ENCODE measurements at places on chromosomes 13 and 19.

DNA sequence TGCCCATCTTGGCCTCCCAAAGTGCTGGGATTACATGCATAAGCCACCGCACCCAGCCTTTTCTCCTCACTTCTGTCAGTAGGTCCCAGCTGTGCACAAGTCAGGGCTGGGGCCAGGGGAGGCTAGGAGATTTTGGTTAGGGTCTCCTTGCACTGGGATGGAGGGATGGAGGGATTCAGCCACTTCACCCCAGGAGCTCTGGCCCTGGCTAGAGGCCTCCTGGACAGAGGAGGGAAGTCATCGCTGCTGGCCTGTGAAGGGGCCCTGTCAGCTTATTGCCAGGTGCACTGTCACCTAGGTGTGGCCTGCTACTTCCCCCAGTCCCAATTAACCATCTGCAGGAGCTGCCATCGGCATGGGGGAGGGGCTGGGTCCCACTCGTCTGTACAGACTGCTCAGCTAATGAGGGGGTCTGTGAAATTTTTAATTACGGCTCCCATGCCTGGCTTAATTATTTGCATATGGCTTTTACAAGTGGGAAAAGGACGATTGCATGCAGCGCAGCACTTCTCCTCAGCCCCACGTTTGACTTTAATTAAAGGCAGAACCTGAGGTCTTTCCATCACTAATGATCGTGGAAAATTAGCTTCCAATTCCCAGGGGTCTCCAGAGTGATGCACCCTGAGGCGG is 52.4 kb downstream of the CHST8 start:
- DNase-seq: no peak

DNA sequence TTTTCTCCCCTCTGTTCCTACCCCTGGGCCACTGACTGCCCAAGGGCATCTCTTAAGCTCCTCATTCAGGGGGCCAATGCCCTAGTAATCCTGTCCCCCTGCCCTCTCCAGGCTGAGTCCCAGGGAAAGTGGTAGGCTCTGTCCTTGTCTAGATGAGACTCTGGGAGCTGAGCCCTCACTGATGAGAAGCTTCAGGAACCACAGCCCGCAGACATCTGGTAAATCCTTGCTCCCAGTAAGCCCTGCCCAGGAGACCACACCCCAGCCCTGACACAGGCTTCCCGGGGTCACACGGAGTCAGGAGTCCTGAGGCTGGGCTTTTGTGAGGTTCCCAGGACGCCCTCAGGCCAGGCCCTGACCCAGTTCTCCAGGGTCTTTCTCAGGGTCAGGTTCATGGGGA is 1.9 kb downstream of the CEACAM4 start:
- no peak for DNase-seq

- no peak for DNase-seq
Observed at GRCh38 chr13:97753942-97754670, 199.4 kb upstream of the IPO5 start.

DNA sequence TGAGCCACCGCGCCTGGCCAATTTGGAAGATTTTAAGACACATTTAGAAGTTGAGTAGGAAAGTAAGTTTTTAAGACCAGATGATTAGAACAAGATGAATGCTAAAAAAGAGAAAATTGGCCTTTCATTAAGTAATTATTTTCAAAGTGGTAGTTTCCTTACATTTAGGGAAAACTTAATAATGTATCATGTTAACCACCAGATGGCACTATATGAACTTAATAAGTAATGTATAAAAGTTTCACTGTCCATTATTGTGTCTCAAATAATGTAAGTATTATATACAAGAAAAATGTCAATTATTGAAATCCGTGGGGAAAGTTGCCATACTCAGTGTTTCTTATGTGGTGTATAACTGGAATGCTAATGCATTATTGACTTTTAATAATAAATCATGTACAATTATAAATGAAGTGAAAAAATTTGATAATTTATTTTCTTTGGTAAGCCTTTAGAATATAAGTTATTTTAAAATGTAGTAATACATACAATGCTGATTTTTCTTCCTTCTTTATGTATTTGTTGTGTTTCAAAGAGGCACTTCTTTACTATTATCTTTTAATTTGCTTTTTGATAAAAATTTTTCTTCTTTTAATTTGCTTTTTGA is 29.2 kb downstream of the COG6 start:
- DNase-seq: peak; percentile 33

DNA sequence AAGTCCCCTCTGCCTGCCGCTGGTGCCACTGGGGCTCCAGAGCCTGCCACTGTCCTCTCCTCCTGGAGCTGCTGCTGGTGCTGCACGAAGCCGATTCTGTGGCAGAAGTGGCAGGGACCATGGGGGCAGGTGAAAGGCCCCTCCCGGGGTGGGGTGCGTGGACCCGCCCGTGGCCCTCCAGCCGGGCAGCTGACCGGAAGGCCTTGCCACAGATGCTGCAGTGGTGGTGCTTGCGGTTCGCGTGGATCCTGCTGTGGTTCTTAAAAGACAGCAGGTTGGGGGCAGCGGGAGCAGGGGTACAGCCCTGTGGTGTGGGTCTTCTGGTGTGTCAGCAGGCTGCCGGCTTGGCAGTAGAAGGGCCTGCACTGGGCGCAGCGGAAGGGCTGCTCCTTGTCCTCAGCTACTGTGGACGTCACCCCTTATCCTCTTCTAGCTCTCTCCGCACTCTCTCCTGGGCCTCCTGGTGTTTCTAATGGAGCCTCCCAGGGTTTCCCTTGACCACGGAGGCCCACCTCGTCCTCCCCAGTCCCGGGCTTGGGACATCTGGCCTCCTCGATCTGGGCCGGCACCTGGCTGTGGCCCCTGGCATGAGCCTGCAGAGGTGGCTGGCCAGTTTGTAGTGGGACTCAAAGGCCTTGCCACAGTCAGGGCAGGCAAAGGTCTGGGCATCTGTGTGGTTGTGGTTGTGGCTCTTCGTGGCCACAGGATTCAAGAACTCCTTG is 380.4 kb downstream of the OLFM4 start:
- no peak for DNase-seq

- no peak for DNase-seq
Observed at GRCh38 chr19:50173127-50173526, 10.0 kb upstream of the IZUMO2 start.

GRCh38 chr13:32582991-32583390 is 3.3 kb upstream of the PDS5B start:
- DNase-seq: no peak

GRCh38 chr13:110457361-110457760 is 104.2 kb downstream of the RAB20 start:
- DNase-seq: no peak

GRCh38 chr13:80342471-80343371 is 1.8 kb upstream of the SPRY2 start:
- peak; percentile 72 for DNase-seq

DNA sequence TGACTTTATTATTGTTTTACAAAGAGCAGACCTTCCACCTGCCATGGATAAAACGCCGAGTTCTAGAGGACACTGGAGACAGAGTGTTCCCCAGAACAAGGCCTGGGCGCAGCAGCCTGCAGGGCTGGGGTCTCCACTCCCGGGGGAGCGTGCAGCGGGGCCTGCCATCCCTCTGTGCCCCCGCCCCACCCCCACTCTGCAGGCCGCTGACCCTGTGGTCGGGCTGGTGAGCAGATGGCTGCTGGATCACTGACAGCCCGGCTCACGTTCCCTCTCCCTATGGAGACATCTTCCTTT is 8.6 kb upstream of the PTBP1 start:
- no peak for DNase-seq

GRCh38 chr13:45205124-45205523 is 4.3 kb upstream of the KCTD4 start:
- DNase-seq: no peak

DNA sequence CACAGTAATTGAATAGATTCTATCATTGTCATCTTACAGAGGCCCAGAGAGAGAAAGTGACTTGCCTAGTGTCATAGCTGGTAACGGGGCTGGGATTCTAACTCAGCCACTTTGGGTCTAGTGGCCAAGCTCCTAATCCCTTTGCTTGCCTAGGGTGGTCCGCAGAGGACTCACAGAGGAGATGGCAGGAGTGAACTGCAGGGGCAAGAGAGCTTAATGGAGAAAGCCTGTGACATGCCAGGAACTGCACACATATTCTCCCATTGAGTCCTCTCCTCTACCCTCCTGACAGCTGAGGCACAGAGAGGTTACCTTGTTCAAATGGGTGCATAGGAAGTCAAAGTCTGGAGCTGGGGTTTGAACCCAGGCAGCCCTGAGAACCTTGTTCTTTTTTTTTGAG is 2.7 kb downstream of the LSR start:
- DNase-seq: no peak

GRCh38 chr13:104645786-104646185 is 1579.6 kb upstream of the SLC10A2 start:
- DNase-seq: no peak

GRCh38 chr19:12333162-12334159 is at the start of gene ZNF563:
Gene ZNF563 (minus strand): TSS chr19:12333633. CDS start chr19:12333482, 151 bp downstream.
- DNase-seq: peak; percentile 83

DNA sequence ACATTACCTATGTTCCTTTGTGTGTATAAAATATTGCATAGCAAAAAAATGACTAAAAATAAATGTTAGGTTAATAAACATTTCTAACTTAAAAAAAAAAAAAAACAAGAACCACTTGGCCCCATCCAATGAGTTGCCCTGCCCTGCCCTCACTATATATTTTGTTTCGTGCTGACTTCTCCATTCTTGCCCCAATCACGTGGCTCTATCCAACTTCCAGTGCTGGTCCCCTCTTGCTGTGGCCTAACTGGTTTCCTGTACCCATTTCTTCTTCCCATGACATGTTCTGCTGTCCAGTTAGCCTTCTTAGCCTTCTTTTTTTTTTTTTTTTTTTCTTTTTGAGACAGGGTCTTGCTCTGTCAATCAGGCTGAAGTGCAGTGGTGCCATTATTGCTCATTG is 151.6 kb downstream of the FOXO1 start:
- DNase-seq: no peak

DNA sequence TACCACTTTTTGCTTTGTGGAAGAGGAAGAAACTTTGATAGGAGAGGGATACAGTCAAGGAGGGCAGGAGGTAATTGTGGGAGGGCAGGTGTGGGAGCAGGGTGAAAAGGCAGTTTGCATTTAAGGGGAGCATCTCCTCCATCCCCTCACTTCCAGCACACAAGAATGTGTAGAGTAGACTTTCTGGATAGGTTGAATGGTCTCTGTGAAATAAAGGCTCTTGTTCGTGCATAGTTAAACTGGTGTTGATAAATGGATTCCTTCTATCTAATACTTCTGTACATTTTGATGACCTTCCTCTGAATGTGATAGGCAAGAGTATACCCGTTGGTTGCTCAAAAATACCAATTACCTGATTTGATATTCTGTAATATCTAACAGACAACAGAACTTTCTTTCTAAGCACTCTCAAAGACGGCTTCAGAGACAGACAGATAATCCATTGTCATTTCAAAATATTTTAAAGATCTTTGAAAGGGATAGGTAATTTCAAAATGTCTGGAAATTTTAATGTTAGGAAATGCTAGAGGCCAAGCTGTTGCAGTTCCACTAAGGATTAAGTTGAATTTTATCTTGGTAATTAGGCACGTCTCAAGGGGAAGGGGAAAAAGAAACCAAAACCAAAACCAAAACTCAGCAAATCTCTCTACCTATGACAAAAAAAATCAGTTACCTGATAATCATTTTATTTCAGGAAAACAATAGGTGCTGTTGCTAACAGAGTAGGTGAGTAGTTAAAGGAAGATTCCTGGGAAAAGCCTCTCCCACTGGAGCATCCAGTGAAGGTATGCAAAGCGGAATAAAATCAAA is 302.6 kb downstream of the COG6 start:
- no peak for DNase-seq

GRCh38 chr13:110592665-110593064 is 22.7 kb upstream of the NAXD start:
- DNase-seq: no peak

DNA sequence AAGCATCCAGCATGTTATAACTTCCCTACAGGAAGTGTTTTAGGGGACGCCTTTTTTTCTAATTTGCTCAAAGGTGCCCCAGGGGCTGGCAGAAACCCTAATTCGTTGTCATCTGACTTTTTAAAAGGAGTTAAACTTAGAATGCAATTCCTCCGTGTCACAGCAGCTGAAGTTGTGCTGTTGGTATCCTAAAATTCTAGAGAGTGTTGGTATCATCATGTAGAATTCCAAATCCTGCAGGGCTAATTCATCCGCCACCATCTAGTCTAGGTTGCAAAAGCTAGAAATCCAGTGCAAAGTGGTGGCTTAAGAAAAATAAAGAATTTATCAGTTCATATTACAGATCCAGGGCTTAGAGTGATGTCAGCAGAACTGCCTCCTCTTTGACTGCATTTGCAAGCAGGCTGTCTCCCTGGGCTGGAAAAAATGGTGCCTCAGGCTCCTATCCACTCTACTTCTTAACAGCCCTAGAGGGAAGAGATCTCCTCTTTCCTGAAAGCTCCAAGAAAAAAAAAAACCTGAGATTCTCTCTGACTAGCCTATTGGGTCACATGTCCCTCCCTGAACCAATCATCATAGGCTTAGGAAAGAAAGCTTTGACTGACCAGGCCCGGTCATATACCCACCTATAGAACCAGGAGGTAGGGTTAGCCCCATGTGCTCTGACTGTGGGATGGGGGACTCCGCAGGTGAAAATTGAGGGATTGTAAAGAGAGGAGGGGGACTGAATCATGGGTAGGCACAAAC is 73.0 kb downstream of the MAP4K1 start:
- DNase-seq: peak; percentile 68

DNA sequence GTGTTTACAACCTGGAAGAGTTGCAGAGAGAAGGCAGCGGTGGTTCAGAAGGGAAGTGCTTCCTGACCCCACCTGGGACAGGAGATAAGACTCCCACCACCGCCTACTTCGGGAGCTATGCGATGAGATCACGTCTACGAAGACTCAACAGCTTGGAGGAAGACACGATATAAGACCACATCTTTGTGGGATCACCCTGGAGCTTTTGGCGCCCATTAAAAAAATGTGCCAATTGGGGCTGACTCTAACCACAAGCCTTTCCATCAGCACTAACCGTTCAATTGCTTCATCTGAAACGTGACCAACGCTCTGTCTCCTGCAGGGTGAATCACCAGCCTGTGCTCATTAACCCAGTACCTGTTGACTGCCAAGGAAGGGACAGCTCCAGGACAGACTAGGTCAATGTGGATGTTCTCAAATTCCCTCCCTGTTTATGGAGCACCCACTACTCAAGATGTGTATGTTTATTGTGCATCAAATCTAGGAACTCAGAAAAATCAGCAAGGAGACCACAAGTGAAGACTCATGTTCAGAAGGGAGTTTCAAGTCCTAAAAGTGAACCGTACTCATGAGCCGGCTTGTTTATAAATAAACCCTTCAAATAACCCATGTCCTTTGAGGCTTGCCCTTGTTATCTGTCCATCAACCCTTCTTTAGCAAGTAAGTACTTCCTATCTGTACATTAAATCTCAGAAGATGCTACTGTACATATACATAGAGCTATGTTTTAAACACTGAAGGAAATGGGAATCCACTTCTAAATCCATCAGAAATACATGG is 67.5 kb downstream of the LATS2 start:
- no peak for DNase-seq

DNA sequence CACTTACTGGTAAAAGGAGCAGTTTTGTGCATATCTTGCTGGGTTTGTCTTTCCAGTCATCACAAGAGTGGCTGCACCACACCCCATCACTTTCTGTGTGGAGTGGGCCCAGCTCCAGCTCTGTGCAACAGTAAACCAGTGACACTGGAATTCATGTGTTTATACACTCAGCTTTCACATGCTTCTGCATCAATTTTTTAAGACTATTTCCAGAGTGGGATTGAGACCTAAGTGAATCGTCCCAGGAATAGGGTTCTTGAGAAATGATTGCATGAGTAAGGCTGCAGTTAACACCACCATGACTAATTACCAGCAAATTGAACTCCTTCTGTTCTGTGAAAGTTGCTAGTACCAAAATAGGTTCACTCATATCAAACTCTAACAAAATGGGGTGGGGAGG is 5.3 kb upstream of the CFAP97D2 start:
- DNase-seq: no peak
